ENCODE measurements at places on chromosomes 16 and 17. TPM values are rescaled to one million over a fixed set of nuclear protein-coding genes. Genes with fewer than 3 reads are reported as not detected.

The TNFSF13 gene
- total RNA-seq = 2.4 TPM

The RND2 gene
- 0.23 TPM for total RNA-seq

DNA sequence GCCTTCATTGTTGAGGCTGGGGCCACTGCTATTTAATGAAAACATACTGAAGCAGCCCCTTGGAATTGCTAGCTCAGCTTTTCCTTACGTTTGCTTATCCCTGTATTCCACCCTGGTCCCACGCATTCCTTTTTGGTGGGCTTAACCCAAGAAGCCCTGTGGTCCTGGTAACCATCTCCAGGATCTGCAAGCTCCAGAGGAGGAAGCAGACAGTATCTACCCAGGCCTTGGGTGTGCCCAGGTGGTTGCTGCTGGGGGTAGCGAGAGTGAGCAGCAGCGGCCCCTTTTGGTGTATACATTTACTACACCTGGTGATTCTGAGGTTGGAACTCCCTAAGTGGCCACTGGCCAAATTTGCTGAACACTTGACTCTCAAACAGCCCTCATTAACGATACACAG lies 97.7 kb downstream of the CBLN1 start:
- H3K27ac ChIP-seq = no peak overlapping the region
- no peaks in the 10 kb centered on the region for H3K4me1 ChIP-seq
- no peaks in the 10 kb centered on the region for H3K36me3 ChIP-seq
- no peaks in the 10 kb centered on the region for H3K27me3 ChIP-seq
- DNase-seq = no peak

GRCh38 chr17:81435652-81436293 lies 40.5 kb downstream of the BAHCC1 start:
- H3K4me3 ChIP-seq = no peak overlapping the region
- DNase-seq = no peak
- H3K36me3 ChIP-seq = no peaks in the 10 kb centered on the region
- H3K4me1 ChIP-seq = peaks cover 9% of the 10 kb centered on the region
- H3K27me3 ChIP-seq = no peaks in the 10 kb centered on the region
- no peak overlapping the region for H3K27ac ChIP-seq

DNA sequence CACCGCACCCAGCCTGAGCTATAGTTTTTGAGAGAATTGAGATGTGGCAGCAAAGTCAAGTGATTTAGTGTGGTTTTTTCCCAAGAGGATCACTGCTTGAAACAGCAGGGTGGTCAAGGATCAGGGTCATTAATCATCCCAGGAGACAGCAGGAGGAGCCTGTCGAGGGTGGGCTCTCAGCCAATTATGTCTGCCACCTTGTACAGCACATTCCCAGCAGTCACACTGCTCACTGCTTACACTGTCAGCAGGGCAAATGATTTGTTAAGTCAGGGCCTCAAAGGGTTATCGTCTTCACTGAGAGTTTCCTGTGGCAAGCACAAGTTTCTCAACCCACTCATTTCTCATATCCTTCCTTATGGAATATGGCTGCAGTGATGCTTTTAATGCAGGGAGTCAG lies 13.2 kb downstream of the B3GNT9 start:
- no peak overlapping the region for H3K4me3 ChIP-seq
- no peaks in the 10 kb centered on the region for H3K4me1 ChIP-seq
- H3K36me3 ChIP-seq = peaks cover 77% of the 10 kb centered on the region
- H3K27ac ChIP-seq = no peak overlapping the region
- no peak for DNase-seq

GRCh38 chr16:54867302-54867832 lies 63.3 kb upstream of the IRX5 start:
- H3K27me3 ChIP-seq = no peaks in the 10 kb centered on the region
- no peak for DNase-seq
- H3K36me3 ChIP-seq = no peaks in the 10 kb centered on the region
- no peaks in the 10 kb centered on the region for H3K4me1 ChIP-seq
- H3K27ac ChIP-seq = no peak overlapping the region
- no peak overlapping the region for H3K4me3 ChIP-seq

- H3K36me3 ChIP-seq = peaks cover 3% of the 10 kb centered on the region
- DNase-seq = no peak
- no peaks in the 10 kb centered on the region for H3K4me1 ChIP-seq
- no peaks in the 10 kb centered on the region for H3K27me3 ChIP-seq
Observed at GRCh38 chr16:69116256-69116875, 10.9 kb downstream of the HAS3 start.
